ENCODE measurements at places on chromosomes 11 and 22.

GRCh38 chr22:38428714-38429113 lies 26.3 kb downstream of the KCNJ4 start:
- no peak for DNase-seq

GRCh38 chr11:9754010-9754471 lies 90.2 kb downstream of the SWAP70 start:
- DNase-seq: no peak

- no peak for DNase-seq
These were observed 68.5 kb downstream of the ADM start for GRCh38 chr11:10373340-10373739.

DNA sequence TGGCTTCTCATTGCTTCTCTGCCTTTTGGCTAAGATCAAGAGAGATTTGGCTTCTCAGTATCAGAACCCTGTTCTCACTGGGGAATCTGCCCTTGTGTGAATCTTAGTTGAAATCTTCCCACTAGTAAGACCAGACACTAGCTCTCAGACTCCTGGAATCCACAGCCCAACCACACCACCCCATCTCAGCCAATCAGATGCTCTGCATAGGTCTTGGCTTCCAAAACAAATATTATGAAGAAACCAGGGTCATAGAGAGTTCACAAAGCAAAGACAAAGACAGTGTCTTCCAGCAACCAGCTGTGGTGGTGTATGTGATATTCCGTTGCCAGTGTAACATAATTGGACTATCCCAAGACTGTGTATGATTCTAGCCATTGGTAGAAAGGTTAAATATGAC lies 5.4 kb downstream of the OR8B12 start:
- no peak for DNase-seq

DNA sequence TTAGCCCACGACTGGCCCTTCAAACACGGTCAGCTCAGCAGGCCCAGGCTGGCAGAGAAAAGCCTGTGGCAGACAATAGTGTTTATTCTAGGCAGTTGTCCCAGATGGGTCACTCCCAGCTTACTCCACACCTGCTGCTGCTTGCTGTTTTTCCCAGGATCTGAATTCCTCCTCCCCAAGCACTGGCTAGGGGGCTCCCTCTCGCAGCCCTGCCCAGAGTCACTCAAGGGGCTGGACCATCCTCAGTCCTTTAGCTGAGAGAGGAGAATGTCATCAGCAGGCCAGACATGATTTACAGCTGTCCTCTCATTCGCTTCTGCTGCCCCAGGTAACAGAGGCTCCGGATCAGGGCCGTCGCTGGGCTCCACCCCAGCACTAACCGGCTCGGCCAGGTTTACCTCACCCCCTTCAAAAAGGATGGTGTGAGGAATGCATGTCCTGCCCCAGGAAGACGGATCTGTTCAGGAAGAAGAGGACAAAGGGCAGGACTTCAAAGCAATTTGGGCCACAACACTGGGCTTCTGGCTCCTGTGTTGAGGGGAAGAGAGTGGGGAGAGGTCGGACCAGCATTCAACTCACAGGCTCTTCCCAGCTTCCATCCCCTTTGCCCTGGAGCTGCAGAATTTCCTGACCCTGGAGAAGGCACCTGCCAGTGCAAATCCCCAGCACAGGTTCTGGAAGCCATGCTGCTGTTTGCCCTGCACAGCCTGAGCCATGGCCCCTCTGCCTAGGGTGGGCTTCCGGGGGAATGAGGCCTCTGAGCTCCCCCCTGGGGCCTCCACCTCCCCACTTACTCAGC lies 59.7 kb upstream of the BARX2 start:
- no peak for DNase-seq

- no peak for DNase-seq
These were observed 49.8 kb upstream of the LMO2 start for GRCh38 chr11:33941637-33942160.

GRCh38 chr11:12543596-12544415 lies 130.4 kb upstream of the TEAD1 start:
- DNase-seq: no peak

DNA sequence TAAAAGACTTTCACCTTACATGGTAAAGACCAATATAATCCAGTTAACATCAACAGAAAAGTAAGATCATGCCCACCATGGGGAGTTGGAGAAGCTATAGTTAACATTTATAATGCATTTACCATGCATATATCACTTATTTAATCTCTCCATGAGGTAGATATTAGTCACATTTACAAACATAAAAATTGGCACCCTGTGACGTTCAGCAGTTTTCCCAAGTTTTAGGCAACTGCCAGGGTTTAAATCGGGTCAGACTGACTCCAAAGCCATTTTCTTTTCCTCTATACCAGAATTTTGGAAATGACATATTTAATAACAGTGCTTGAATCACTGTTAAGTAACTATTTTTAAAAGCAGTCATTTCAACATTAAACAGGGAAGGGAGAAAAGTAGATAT lies 266.3 kb downstream of the DDX10 start:
- DNase-seq: no peak

DNA sequence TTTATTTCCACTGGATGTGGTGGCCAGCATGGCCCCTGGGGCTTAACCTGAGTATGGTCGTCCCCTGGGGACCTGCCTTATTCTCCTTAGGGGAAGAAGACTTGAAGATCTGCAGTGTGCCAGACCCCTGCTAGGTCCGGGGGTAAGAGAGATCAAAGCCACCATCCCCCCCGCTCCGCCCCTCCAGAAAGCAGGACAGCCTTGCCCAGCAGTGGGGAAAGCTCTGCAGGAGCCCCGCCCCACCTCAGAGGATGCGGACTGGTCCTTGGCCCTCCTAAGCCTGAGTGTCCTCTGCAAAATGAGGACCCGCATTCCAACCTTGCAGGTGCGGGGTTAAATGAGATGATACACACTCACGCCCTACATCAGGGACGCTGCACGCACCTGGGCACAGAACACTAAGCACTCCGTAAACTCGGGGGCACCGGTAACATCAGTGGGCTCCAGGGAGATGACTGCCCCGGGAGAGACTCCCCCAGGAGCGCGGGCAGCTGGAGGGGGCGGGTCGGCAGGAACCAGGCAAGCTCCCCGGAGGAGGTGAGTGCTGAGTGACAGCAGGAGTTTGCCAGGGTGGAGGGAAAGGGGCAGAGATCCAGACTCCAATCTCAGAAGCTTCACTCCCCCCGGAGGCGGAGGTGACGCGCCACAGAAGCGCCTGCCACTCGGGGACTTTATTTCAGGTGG lies 564 bp upstream of the ANO1 start:
- DNase-seq: no peak

DNA sequence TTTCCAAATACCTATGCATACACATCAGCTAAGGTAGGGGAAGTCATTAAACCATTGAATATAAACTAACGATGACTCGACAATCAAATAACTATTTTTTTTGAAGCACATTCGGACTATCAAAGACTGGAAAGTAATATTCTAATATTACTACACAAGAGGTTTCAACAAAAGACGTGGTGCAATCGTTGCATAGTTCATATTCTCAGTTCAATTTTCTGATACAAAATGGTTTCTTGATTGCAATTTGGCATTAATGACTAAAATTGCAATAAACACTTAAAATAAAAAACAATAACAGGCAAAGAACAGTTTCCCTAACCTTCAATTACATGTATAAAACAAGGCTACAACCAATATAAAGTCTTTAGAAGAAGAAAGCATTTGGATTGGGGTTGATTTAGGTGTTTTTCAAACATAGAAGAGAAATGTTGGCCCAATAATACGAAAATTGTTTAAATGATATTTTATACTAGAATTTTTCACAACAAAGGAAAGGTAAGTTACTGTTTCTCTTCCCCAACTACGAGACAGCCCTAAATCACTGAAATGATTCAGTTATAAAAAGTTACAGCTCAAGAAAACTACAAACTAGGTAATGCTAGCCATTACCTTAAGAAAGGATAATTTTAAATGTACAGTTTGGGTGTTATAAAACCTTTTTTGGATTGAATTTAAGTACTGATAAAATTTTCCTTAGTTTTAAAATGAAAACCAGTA lies 17.6 kb downstream of the BLID start:
- DNase-seq: no peak

GRCh38 chr22:44931077-44931540 lies 78.7 kb downstream of the PHF21B start:
- DNase-seq: no peak

DNA sequence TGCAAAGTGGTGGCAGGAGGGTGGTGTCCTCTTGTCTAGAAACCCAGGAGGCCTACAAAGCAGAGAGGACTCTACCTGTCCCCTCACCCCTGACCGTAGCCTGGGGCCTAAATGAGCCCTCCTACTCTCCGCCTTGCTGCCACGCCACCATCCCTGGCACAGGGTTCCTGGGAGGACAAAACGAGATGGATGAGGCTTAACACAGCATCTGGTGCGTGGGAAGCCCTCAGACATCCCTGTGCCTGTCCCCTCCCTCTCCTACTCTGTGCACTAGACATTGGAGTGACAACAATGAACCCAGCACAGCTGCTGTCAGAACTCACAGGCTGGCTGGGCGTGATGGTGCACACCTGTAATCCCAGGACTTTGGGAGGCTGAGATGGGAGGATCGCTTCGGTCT lies 36.4 kb upstream of the DKK3 start:
- no peak for DNase-seq

DNA sequence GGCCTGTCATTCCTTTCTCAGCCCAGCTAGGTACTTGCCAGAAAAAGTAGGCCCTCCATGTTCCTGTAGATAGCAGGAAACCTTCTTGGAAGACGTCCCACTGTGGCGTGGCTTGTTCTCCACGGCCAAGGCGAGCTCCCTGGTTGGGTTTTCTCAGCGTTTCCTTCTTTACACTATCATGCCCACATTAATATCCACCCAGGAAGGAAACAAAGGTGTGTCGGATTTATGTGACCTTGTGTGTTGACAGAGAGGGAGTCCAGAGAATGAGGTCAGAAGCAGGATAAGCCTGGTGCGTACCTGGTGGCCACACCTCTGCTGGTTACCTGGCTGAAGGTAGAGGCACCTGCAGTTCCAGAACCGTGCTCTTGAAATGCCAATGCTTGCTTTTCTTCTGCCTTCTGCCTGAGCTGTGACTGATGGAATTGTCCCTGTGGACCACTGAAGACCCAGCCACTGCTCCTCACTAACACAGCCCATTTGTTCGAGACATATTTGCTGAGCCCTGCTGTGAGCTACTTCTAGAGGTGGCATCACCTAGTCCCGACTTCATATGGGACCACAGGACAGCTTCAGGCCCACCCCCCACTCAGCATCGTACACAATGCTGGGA lies 7.9 kb downstream of the ASPHD2 start:
- DNase-seq: no peak

DNA sequence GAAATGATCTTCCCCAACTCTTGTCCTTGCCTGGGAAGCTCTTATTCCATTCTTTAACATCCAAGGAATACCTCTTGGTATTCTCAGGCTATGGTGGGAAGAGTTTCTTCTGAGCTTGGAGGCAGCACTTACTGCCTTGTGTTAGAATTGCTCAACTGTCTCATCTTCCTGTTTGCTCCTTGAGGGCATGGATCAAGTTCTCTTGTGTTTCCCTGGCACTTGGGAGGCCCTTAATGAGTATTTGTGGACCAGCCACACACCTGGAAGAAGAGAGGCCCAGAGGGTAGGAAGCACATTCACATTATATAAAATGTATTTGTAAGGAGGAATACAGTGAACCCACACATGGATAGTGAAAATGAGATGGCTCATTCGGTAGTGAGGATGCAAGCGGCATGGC lies 3.4 kb upstream of the SORL1-AS1 start:
- no peak for DNase-seq

DNA sequence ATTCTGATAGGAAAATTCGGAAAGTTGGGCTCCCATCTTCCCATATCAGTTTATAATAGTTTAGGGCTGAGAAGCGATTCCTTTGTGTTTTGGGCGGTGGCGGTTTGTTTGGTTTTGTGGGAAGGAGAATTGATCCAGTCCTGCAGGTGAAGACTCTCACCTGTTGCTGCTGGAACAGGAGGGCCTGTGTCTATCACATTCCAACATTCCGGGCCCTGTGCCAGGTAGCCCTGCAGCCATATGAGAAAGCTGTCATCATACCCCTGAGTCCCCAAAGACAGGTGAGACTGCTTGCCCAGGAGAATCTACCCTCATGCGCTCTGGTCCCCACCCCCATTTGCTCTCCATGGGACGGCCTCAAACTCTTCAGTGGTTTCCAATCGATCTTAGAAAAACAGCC lies 62.1 kb downstream of the TRAF6 start:
- no peak for DNase-seq

DNA sequence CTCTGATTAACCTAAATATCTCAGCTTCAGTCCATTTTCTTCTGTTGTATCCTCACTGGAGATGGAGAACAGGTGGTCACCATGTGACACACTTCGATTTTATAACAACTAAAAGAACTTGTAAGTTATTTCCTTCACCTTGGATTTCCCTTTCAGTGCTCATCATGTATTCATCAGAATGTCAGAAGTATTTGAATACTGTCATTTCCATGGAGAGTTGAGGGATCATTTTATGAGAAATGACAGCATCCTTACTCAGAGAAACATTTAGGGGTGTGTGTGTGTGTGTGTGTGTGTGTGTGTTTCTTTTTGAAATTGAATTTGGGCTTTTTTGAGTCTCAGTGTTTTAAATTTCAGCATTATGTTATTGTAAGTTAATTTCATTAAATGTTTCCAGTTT lies 205.8 kb downstream of the ARHGAP42 start:
- no peak for DNase-seq

DNA sequence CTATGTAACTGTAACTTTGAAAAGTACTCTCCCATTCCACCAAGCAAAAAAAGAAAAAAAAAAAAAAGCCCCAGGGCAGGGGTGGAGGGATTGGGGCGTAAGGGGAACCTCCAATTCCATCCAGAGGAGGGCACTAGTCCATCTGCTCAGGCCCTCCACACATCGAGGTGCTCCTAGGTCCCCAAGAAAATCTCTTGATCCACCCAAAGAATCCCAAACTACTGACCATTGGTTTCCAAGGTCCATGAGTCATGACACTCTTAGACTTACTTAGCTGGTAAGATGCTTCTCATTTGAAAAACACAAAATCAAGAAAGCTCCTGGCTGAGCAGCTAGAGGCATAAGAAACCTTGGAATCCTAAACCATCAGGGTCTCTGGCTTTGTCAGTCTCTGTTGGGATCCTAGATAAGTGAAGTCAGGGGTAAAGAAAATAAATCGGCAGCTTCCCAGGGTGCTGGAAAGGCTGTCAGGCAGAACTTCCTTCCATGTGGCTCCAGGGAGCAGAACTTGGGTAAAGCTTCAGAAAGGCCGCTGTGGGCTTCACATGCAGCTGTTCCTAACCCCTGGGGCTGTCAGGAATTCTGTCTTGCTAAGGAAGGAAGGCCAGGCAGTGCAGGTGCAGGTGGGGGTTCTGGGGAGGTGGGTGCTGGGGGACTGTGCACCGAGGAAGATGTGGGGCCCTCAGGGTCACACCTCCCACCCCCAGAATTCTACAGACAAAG lies 49.4 kb upstream of the ADA2 start:
- no peak for DNase-seq
